ENCODE measurements at places on chromosomes 6 and 20. TPM values are rescaled to one million over a fixed set of nuclear protein-coding genes. Genes with fewer than 3 reads are reported as not detected.

DNA sequence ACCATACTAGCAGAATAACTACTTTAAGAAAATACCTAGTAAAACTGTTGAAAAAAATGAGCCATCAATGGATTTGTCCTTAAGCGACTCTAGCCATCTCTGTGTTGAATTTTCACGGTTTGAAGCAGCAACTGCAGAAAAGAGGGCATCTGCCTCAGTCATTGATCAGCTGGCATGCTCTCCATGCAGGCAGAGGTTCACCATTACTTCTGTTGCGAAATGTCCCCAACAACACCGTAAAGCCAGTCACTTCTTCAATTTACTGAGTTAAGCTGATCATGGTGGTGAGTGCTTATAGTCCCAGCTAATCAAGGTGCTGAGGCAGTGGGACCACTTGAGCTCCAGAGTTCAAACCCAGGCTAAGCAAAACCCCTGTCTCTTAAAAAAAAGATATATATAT, 11.1 kb downstream of the TPD52L1 start:
- H3K4me3 ChIP-seq: no peak overlapping the region
- peaks cover 3% of the 10 kb centered on the region for H3K36me3 ChIP-seq
- DNase-seq: no peak
- no peaks in the 10 kb centered on the region for H3K27me3 ChIP-seq
- no peak overlapping the region for H3K27ac ChIP-seq

DNA sequence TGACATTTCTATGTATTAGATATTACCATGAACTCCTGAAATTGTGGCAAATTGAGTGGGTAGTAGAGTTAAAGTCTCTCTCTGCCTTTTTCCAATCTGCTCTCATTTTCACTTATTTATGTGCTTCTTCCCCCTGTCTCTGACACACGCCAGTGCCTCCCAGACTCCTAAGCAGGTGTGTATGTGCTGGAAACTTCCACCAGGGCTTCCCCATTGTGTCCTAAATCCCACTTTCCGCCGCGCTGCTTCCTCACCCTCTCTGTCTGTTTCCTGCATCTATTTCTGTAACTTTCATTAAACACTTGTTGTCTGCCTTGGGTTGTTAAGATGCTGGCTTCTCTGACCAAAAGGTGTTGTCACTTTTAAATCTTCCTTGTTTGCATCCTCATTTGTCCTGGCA, 97.6 kb upstream of the HDGFL1 start:
- no peaks in the 10 kb centered on the region for H3K36me3 ChIP-seq
- no peak for DNase-seq
- no peaks in the 10 kb centered on the region for H3K27me3 ChIP-seq
- no peaks in the 10 kb centered on the region for H3K4me1 ChIP-seq

GRCh38 chr20:46279103-46279502, 29.2 kb downstream of the CDH22 start:
- H3K4me1 ChIP-seq: peaks cover 3% of the 10 kb centered on the region
- H3K4me3 ChIP-seq: no peak overlapping the region
- no peaks in the 10 kb centered on the region for H3K36me3 ChIP-seq
- no peak for DNase-seq

GRCh38 chr6:71512256-71512655, 223.6 kb downstream of the OGFRL1 start:
- H3K4me1 ChIP-seq: no peaks in the 10 kb centered on the region
- H3K36me3 ChIP-seq: no peaks in the 10 kb centered on the region
- no peak overlapping the region for H3K4me3 ChIP-seq
- no peaks in the 10 kb centered on the region for H3K27me3 ChIP-seq
- no peak for DNase-seq

DNA sequence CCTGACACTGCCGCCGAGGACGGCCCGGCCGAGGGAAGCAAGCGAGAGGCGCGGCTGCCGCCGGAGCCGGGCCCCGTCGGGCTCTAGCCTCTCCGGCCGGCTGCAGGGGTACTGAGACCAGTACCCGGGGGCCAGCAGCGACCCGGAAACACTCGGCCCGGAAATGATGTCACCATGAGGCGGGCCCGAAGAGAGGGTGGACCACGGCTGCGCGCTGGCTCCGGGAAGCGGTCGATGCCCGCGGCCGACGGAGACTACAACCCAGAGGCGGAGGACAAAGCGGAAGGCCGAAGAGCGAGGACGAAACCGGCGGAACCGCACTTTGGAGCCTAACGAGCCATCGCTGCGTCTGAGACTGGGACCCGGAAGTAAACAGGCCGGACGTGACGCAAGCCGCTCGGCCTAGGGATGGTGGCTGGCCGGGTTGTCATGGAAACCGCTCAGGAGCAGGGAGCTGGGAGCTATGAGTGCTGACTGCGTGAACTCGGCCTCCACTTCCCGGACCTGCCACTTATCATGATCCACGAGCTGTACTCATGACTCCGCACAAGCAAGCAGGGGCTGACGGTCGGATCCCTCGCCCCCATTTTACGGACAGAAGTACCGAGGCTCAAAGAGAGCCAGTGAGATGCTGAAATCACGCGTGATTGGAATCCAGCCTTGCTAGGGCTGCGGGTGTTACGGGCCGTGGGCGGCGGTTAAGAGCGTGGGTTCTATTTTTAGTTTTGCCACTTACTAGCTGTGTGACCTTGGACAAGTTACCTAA, at the start of gene SPATA2:
Gene SPATA2 (minus strand): TSS at position 150 of the 766 bp plus-strand sequence. CDS start 7,039 bp downstream, outside the sequence.
- peak within 1 kb of the TSS; percentile 100 for H3K27ac ChIP-seq
- DNase-seq: peak; percentile 96
- no peaks in the 10 kb centered on the region for H3K27me3 ChIP-seq
- peaks cover 16% of the 10 kb centered on the region for H3K4me1 ChIP-seq
- H3K36me3 ChIP-seq: peaks cover 13% of the 10 kb centered on the region
- peak within 1 kb of the TSS; percentile 93 for H3K4me3 ChIP-seq

DNA sequence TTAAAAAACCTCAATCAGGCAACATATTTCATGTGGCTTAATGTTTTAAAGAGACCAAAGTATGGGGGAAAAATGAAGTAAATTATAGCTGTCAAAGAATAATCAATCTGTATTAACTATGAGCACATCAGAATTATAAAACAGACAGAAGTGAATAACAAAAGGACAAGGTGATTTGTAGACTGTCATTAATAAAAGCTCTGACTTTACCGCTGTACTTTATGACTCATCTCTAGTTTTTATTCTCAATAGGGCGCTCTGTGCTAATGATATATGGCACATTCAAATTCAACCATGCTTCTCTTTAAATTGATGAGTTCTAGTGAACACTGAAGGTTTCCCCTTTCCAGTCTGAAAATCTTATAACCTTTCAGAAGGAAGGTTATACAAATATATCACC, 72.0 kb downstream of the PREP start:
- H3K4me3 ChIP-seq: no peak overlapping the region
- peaks cover 79% of the 10 kb centered on the region for H3K36me3 ChIP-seq
- DNase-seq: no peak
- no peaks in the 10 kb centered on the region for H3K4me1 ChIP-seq
- H3K27me3 ChIP-seq: no peaks in the 10 kb centered on the region
- H3K27ac ChIP-seq: no peak overlapping the region

GRCh38 chr20:59145924-59146779, 17.5 kb upstream of the ZNF831 start:
- no peak for DNase-seq
- no peak overlapping the region for H3K27ac ChIP-seq
- no peaks in the 10 kb centered on the region for H3K36me3 ChIP-seq
- peaks cover 13% of the 10 kb centered on the region for H3K27me3 ChIP-seq
- H3K4me3 ChIP-seq: no peak overlapping the region

DNA sequence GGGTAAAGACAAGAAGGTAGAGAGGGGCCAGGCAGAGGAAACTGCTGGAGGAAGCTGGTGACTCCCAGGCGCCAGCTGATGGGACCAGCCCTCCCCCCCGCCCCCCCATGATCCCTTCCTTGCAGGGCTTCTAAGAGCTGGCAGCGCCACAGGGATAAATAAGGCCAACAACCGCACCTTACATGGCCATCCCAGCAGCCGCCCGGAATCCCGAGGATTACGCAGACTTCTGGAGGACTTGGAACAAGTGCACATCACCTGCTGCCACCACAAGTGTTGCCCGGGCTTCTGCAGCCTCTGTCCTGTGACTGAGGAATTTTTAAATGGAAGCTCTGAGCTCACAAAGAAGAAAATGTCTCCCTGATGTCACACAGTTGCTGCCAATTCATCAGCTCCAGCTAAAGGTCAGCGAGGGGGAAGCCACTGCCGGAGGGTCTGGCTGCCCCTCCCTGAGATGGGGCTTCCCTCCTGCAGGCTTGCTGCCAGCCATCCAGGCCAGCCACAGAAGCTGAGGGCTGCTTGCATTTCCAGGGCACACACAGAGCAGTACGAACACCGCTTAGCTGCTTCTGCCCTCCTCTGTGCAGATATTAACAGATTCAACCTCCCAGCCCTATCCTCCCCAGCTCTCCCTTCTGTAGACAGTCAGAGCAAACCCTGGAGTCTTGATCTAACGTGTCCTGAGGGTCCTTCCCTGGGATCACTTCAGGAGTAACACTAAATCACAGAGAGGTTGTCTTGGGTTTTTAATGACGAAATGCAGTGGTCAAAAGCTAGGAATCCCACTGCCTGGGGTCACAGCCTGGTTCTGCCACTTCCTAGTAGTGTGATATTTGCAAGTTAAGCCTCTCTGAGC, 38.6 kb upstream of the PIM1 start:
- no peak overlapping the region for H3K4me3 ChIP-seq
- no peaks in the 10 kb centered on the region for H3K27me3 ChIP-seq
- peak overlapping the region; percentile 3 for H3K27ac ChIP-seq

The HSPA12B gene
- not detected for total RNA-seq

The GRIK2 gene
- not detected for total RNA-seq

The TRIM31 gene
- total RNA-seq: not detected

The LAMA2 gene
- 0.91 TPM for total RNA-seq
